ENCODE measurements at places on chromosomes 12 and 14.

- H3K27me3 ChIP-seq: no peaks in the 10 kb centered on the region
- no peak overlapping the region for H3K27ac ChIP-seq
- H3K4me3 ChIP-seq: no peak overlapping the region
- H3K4me1 ChIP-seq: no peaks in the 10 kb centered on the region
- H3K36me3 ChIP-seq: no peaks in the 10 kb centered on the region
These were observed 620.0 kb upstream of the SEL1L start for GRCh38 chr14:82153689-82154088.

DNA sequence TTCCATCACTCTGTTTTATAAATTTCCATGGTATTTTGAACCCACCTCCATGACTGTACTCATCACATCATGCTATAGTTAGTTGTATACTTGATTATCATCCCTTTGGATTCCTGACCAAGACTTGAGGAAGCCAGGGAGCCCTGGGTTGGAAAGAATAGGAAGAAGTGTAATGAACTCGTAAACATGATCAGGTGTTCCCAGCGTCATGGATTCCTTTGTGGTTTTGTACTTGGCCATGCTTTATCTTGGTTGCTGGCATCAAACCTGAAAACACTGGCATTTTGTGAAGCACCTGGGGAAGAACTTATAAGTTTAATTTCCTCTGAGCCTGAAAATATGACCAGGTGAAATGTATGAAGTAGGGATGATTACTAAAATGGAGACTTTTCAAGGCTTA is 76.4 kb downstream of the CHST11 start:
- H3K27me3 ChIP-seq: no peaks in the 10 kb centered on the region
- no peak overlapping the region for H3K4me3 ChIP-seq
- H3K36me3 ChIP-seq: no peaks in the 10 kb centered on the region
- H3K27ac ChIP-seq: no peak overlapping the region

DNA sequence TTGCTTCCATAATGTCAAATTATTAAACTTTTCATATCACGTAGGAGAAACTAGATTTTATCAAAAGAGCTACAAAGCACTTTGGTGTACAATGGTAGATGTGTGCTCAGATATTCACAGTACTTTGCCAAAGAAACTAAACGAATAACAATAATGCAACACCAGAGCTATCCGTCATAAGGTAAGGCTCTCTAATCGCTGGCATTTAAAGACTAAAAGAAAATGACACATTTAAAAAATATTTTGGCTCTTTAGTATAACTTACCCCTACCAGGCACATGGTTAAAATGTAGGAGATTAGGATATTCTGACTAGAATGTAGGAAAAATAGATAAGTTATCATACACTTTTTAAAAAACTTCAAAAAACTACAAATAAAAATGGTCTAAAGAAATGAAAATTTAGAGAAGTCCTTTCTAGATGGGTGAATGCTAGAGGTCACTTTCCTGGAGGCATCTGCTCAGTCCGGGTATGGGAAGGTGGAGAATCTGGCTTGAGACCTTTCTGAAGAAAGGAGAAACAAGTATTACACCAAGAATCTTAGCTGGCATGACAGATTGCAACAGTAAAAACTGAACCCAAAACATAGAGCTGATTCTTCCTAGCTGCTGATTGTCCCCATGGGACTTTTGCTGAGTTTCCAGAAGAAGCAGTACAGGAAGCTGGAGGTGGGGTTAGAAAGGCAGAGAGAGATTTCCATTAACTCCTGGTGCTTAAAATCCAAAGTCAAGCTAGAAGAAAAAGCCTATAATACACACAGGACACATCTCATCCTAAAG is 67.9 kb downstream of the FAR2 start:
- H3K27me3 ChIP-seq: no peaks in the 10 kb centered on the region
- no peak for DNase-seq
- peaks cover 7% of the 10 kb centered on the region for H3K4me1 ChIP-seq
- no peak overlapping the region for H3K4me3 ChIP-seq
- H3K36me3 ChIP-seq: no peaks in the 10 kb centered on the region
- no peak overlapping the region for H3K27ac ChIP-seq

DNA sequence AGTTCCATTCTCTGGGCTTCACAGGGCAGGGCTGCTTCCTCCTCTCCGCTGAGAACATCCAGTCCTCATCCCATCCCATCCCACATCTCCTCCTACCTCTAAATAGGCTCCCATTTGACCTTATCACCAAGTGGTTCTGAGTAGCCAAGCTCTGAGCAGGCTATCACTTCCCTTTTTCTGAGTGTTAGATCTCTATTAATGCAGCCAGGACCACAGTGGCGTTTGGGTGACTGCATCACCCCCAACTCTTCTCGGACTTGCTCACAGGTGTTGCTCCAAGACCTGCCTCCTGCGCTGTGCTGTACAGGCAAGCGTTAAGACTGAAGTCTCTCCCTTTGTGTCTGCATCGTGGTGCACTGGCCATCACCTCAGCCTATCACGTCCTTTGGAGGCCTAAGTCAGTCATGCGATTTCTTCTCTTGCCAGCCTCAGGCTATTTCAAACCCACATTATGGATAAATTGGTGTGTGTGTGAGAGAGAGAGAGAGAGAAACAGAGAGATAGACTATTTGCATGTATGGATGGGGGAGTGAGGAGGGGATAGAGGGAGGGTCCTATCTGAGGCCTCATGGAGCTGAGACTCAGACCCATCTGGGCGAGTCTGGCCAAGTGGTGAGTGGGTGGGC is 12.4 kb upstream of the HHIPL1 start:
- H3K4me3 ChIP-seq: no peak overlapping the region
- no peaks in the 10 kb centered on the region for H3K36me3 ChIP-seq
- DNase-seq: no peak
- H3K27ac ChIP-seq: no peak overlapping the region
- H3K27me3 ChIP-seq: no peaks in the 10 kb centered on the region

GRCh38 chr14:42140001-42140400 is 533.3 kb downstream of the LRFN5 start:
- H3K4me1 ChIP-seq: no peaks in the 10 kb centered on the region
- H3K4me3 ChIP-seq: no peak overlapping the region
- no peak for DNase-seq
